ENCODE measurements at places on chromosomes 11 and 22.

DNA sequence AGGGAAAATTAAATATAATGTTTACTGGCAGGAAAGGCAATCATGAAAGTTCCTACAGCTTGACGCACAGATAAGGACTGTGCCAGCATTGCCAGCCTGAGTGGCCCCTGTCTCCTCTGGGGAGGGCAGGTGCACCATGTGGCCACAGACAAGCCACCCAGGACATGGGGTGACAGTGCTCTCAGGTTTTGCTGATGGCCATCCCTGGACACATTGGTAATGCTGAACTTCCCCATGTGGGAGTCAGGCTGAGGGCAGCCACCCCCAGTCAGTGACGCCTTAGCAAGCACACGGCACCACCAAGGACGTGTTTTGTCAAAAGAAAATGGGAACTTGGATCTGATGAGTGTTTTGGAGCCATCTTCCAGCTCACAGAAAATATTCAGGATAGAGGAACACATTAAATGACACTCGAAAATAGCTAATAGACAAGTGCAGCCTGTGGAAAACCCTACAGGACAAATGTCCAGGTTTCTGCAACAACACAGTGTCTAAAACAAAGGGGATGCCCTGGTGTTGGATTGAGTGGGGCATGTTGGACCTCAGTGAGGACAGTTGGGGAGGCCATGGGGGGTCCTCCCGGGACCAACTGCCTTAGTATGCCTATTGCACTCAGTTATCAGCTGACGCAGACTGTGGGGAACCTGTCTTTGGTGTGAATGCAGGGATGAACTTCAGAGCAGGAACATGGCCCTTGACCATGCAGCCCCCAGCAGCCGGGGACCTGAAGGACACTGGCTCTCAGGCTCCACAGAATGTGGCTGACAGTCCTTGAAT lies 1450.5 kb downstream of the BRD1 start:
- no peak for DNase-seq

GRCh38 chr22:20213833-20214708 lies 54.0 kb downstream of the RTN4R start:
- peak; percentile 50 for DNase-seq

GRCh38 chr11:103903621-103904323 lies 132.7 kb upstream of the DDI1 start:
- DNase-seq = no peak

DNA sequence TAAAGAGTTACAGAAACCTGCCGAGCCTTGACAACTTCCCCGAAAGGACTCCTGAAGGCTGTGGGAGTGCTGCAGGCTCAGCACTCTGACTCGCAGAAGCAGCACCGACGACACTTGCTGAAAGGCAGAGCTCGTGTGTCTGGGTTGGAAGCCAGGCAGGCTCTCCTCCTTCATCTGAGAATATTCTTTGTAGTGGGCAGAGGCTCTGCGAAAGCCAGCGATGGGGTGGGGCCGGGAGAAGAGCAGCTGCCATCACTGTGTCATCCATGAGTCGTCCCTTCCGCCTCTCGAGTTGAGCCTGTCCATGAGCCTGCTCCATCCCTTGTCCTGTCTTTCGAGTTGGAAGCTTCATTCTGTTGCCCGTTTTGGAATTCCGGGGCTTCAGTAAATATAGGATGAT lies 11.9 kb downstream of the GLB1L2 start:
- DNase-seq = no peak

GRCh38 chr11:27648840-27649239 lies 51.4 kb downstream of the BDNF start:
- DNase-seq = no peak

DNA sequence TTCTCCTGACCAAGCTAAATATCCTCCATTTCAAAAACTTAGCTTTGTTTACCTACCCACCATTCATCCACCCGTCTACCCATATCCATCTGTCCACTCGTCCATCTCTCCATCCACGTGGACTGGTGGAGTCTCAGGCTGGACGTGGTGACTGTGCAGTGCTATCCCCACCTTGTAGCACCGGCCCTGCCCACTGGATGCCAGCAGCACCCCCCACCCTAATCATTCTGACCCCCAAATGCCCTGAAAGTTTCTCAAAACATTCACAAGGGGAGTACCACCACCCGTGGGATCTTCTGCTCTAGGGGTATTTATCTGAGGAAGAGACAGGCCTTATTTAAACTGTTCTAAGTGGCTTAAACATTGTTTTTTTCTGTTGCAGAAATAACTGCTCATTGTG lies 206.4 kb downstream of the TBC1D22A start:
- no peak for DNase-seq

- peak; percentile 33 for DNase-seq
These were observed at the start of gene STX3 for GRCh38 chr11:59754859-59755700. STX3 (plus strand) TSS chr11:59755376; CDS start chr11:59755606, 230 bp downstream.

- DNase-seq = no peak
These were observed 272.3 kb downstream of the CTTN start for GRCh38 chr11:70670676-70671034.

DNA sequence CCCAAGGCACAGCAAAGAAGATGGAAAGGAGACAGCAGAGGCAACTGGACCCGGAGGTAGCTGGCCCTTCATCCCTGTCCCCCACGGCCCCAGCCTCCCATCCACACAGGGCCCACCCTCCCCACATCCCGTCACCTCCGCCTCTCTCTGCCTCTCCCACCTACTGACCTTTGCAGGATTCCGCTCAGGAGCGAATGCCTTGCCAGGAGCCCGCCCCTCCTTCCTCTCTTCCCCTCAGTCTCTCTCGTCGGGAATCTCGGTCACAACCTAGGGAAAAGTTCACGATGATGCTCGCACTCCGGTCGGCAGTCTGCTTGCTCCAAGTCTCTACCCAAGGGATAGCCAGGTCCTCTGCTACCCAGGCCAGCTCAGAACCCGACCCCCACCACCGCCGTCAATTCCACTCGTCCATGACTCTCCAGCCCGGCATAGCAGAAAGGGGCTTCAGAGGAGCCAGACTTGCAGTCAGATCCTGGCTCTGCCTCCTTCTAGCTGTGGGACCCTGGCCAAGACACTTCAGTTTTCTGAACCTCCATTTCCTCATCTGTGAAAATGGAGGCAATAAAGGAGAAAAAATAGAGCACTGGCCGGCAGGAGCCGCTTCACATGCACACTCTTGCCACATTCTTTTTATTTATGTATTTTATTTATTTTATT lies 10.2 kb downstream of the AHNAK start:
- no peak for DNase-seq

All from femur (tissue), 1 donor.